ENCODE measurements at places on chromosomes 7 and 10.

GRCh38 chr10:6525599-6526165, 54.4 kb downstream of the PRKCQ start:
- DNase-seq: no peak

GRCh38 chr10:110304394-110304779, 333 bp downstream of the SMNDC1 start:
- no peak for DNase-seq

DNA sequence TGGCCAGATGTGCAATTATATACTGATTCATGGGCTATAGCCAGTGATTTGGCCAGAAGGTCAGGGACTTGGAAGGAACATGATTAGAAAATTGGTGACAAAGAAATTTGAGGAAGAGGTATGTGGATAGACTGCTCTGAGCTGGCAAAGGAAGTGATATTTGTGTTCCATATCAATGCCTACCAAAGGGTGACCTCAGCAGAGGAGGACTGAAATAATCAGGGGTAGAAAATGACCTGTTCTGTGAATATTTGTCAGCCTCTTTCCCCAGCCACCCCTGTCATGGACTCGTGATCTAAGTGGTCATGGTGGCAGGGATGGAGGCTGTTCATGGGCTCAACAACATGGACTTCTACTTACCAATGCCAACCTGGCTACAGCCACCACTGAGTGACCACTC, 47.0 kb downstream of the PTPRE start:
- no peak for DNase-seq

- DNase-seq: peak; percentile 66
These were observed 149.8 kb downstream of the DPP6 start for GRCh38 chr7:154202002-154202401.

- DNase-seq: no peak
These were observed 712.9 kb upstream of the NRP1 start for GRCh38 chr10:34047389-34047788.

GRCh38 chr7:116329686-116330503, 119.6 kb downstream of the TES start:
- DNase-seq: no peak
